ENCODE measurements at places on chromosomes 7 and 10.
A peak's percentile ranks its signal among the peaks of the same experiment; 100 is the strongest.

GRCh38 chr10:29120216-29120615, 168.7 kb upstream of the LYZL1 start:
- peak; percentile 42 for DNase-seq

- DNase-seq, result no peak
These were observed 187.2 kb upstream of the IGFBP3 start for GRCh38 chr7:46108272-46108671.

DNA sequence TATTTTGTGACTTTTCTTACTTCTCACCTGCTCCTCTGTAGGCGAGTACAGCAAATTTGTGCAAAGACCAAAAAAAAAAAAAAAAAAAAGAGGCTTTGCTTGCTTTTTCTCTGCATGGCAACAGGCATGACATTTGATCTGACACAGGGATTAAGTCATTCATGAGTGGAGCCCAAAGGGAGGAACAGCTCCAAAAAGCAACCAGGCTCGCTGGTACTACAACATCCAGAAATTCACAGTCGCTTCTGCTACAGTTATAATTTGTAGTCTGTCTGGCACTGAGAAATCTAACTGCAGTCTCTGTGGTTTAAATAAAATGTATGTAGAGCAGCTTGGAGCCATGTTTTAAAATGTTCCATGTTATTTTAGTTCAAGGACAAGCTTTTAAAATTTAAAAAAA, 31.7 kb downstream of the MKX start:
- DNase-seq, result peak; percentile 44

DNA sequence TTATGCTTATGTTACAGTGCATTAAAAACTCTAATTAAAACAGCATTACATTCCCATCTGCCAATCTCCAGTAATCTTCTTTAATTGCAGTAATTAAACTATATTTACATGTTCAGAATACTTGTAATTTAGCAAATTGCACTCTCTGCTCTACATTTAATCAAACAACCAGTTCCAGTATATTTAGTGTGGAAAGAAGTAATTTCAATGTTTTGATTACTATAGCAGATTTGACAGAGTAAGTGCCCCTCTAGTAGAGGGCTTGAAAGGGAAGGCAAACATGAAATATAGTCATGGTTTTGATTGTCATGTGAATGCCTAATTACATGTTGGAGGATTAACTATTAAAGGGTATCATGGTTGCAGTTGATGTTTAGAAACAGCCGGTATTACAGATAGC, 739.7 kb downstream of the AUTS2 start:
- no peak for DNase-seq

- DNase-seq, result no peak
These were observed 25.3 kb downstream of the EN2 start for GRCh38 chr7:155483245-155483644.

DNA sequence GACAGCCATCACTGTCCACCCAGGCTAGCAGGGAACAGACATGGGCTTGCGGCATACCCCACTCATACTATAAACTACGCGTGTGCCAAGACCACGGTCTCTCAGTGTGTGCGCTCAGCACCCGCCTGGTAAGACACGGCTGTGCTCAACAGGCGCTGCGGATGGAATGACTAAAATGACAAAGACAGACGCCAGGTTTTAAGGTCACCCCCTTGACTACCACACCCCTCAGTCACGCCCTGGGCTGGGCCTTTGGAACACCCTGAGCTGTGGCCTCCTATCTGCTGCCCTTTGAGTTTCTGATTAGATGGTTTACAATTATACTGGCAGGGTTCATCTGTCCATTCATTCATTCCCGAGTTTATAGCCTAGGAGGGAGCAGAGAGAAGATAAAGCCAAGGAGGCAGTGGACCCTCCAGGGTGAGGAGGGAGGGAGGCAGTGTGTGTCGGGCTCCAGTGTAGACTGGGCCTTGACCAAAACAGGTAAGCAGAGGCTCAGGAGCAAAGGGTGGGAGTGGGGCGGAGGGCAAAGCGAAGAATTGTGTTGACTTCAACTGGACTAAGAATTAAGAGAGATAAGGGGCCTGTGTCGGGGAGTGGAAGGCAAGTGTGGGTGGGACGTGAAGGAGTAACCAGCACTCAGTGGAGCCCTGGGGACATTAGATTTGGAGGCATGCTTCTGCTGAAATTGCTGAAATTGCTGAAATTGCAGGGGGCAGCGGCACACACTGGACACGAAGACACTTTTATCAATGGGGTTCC, 35.0 kb downstream of the TNS3 start:
- DNase-seq, result no peak

DNA sequence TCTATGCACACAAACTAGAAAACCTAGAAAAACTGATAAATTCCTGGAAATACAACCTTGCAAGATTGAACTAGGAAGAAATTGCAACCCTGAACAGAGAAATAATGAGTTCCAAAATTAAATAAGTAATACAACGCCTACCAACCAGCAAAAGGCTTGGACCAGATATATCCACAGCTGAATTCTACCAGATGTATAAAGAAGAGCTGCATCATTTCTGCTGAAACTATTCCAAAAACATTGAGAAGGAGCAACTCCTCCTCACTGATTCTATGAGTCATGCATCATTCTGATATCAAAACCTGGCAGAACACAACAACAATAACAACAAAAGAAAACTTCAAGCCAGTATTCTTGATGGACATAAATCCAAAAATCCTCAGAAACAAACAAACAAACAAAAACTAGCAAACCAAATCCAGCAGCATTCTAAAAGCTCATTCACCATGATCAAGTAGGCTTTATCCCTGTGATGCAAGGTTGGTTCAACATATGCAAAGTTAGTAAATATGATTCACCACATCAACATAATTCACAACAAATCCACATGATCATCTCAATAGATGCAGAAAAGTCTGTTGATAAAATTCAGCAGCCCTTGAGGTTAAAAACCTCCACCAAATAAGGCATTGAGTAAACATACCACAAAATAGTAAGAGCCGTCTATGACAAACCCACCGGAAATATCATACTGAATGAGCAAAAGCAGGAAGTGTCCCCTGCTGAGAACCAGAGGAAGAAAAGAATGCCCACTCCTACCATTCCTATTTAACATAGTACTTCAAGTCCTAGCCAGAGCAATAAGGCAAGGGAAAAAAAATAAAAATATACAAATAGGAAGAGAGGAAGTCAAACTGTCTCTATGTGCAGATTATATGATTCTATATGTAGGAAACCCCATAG, 98.2 kb downstream of the PCDH15 start:
- DNase-seq, result peak; percentile 57

GRCh38 chr7:45325378-45325777, 167.8 kb downstream of the RAMP3 start:
- no peak for DNase-seq

DNA sequence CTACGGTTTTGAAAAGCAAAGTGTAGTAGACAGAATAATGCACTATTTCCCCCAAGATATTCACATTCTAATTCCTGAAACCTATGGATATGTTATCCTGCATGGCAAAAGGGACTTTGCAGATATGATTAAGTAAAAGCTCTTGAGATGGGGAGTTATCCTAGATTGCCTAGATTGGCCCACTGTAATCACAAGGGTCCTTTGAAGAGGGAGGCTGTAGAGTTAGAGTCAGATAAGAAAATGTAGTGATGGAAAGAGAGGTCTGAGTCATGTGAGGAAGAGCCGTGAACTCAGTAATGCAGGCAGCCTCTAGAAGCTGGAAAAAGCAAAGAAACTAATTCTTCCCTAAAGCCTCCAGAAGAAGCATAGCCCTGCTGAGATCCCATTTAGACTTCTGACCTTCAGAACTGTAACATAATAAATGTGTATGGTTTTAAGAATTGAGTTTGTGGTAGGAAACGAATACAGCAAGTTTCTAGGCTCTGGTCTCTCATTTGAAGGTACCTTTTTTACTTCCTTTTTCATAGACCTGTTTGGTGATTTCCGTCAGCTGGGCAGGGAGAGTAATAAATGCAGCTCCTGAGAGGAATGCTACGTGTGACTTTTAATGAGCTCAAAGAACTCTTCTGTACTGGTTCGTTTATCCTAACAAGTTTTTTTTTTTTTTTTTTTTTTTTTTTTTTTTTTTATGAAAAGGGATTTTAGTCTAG, 41.9 kb upstream of the NXPH1 start:
- DNase-seq, result no peak

DNA sequence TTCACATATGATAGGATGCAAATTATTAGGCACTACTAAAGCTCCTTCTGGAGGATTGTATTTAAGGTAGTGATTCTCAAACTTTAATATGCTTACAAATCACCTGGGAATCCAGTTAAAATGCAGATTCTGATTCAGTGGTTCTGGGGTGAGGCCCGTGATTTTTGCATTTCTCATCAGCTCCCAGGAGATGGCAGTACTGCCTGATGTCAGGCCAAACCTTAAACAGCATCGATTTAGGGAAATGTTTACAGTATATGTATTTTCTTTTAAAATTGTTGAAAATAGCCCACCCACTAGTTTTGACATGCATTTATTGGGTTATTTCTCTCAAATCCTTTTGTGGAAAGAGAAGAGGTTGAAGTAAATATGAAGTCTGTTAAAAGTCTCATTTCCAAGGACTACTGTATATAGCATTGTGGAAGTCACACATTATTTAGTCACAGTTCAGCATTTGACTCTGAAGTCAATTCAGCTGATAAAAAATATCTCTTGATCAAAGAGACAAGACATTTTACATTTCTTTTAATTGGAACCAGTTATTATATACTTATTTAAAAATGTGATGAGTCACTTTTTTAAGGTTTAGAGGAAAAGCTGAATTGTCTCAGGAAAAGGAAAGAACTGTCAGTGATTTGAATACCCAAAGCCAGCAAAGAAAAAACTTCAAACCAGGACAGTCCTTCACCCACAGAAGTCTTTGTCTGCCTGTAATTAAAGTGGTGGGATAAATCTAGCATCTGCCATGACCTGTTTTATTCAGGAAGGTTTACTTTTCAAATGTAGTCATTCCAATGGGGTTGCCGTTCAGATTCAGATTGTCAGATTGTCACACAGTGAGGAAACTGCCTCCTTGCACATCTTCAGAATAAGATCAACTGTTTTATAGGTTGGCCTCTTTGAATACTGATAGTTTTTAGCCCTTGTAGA, 21.1 kb upstream of the HBP1 start:
- peak; percentile 38 for DNase-seq

GRCh38 chr7:141915565-141915964, 634 bp upstream of the OR9A4 start:
- DNase-seq, result no peak

GRCh38 chr10:15351099-15351820, 19.8 kb downstream of the FAM171A1 start:
- DNase-seq, result no peak

DNA sequence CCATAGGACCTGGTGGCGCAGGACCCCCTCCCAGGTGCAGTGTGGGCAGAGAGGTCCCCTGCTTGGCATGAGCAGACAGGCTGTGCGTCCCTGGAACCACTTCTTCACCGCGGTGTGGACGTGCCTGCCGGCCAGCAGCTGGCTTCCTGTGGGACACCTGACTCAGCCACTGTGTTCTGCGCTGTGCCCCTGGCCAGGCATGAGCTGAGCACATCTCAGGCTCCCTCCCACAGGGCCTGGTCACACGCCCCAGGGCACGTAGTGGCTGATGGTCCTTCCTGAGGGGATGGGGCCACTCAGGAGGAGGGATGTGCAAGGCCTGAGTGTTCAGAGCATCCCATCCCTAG, 3.5 kb upstream of the DEPP1 start:
- no peak for DNase-seq

GRCh38 chr10:50992356-50992901, 81.9 kb upstream of the PRKG1 start:
- no peak for DNase-seq

DNA sequence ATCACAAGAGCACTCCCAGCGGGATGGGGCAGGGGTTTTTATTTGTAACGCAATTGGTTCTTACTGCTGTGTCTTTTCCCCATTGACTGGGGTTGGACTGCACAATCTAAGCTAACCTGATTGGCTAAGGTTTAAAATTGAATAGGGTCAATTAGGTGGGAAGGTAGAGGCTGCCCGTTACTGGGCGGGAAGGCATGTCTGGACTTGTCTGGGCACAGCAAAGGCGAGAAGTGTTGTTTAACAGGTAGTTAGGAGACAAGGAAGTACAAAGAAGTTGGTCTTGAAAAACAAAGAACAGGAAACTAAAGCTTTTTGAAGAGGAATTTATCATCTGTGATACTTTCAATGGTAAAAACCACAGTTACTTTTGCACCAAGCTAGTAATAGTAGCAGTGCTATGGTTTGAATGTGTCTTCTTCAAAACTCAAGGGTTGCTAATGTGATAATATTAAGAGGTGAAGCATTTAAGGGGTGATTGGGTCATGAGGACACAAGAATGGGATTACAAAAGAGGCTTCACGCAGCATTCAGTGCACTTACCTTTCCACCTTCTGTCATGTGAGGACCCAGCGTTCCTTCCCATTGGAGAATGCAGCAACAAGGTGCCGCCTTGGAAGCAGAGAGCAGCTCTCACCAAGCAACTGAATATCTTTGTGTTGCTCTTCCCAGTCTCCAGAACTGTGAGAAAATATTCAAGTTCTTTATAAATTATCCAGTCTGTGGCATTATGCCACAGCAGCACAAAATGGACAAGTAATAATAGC, 875.5 kb upstream of the SORCS1 start:
- DNase-seq, result no peak

DNA sequence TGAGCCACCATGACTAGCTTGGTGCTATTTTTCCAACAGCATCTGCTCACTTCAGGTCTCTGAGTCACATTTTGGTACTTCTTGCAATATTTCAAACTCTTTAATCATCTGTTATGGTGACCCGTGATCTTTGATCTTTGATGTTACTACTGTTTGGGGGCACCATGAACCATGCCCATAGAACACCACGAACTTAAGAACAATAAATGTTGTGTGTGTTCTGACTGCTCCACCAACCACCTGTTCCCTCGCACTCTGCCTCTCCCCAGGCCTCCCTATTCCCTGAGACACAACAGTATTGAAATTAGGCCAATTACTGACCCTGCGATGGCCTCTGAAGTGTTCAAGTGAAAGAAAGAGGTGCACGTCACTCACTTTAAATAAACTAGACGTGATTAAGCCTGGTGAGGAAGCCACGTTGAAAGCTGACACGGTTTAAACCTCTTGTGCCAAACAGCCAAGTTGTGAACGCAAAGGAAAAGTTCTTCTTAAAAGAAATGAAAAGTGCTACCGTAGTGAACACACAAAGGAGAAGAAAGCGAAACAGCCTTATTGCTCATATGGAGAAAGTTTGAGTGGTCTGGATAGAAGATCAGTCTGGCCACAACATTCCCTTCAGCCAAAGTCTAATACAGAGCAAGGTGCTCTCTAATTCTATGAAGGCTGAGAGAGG, 27.2 kb upstream of the ATP6V0A4 start:
- DNase-seq, result no peak

DNA sequence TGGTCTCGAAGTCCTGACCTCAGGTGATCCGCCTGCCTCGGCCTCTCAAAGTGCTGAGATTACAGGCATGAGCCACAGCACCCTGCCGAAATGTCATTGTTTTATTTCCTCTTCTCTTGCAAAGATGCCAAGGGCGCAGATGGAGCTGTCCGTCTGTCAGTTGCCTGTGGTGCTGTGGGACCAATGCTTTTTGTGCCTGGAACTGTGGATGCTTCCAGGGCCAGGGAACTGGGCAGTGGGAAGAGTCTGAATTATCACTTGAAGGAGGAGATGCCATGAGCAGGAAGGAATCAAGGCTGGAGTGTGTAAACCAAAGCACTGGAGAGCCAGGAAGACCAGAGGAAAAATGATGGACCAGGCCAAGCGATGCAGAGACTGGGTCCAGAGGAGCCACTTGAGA, 459.9 kb downstream of the GALNT17 start:
- no peak for DNase-seq

GRCh38 chr10:98023024-98023423, 7.4 kb downstream of the CRTAC1 start:
- no peak for DNase-seq

All from fibroblast of skin of back (primary cell).